ENCODE measurements at places on chromosomes 2 and 18. TPM values are rescaled to one million over a fixed set of nuclear protein-coding genes. Genes with fewer than 3 reads are reported as not detected.

The CIB4 gene
- not detected for polyA plus RNA-seq

The ALLC gene
- polyA plus RNA-seq = not detected

The ABCB11 gene
- not detected for polyA plus RNA-seq

The NDC80 gene
- 15.8 TPM for polyA plus RNA-seq

The PDCL3 gene
- 34.4 TPM for polyA plus RNA-seq

DNA sequence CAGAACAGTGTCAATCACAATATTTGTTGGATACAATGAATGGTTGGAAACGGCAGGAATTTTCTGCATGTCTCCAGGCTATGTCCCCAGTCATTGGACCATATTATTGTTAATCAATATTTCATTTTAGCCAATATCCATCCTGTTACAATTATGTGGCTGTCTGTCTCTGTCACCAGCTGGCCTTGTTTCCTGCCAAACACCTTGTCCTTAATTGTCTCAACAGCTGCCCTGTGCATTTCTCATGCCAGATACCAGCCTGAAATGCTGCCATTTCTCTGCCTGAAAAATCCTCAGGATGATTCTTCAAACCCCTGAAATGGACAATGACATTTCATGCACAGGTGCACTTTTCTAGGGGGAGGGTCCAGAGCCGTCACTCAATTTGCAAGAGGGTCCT is 170.6 kb downstream of the ALPK2 start:
- no peak for DNase-seq

GRCh38 chr18:23662309-23663263 is at the start of gene ANKRD29:
ANKRD29 (minus strand) TSS chr18:23662911; CDS start chr18:23662730, 181 bp downstream.
- DNase-seq = peak; percentile 19

DNA sequence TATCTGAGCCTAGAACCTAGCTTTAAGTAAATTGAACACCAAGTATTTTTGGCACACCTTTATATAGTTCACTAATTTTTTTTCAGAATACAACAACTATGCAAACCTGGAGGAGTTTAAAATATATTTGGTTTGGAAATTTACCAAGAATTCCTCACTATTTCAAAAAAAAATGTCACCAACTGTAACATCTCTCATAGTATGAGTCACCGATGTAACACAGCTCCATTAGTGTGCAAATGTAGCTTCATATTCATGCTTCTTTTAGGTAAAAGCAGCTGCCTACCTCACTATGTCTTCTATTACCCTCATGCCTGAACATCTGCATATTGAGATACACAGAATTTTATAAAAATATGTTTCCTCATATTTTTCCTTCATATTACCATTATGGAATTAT is 80.5 kb downstream of the NRXN1 start:
- DNase-seq = no peak

DNA sequence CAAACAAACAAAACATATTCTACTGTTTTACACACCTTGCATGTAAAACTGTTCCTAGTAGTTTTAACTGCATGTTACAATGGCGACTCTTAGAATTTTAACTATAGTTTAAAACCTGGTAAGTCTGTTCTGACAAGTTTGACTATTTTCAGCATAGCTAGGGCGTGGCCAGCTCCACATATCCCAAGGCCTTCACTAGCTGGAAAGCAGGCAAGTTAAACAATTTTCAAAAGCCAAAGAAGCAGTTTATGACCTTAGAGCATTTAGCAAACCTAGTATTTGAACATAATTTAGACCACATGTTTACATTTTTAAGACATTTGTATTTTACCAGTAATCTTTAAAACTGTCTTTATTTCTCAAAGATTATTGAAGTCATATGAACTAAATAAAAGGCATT is 402.8 kb upstream of the SYT4 start:
- DNase-seq = peak; percentile 16

GRCh38 chr2:56170988-56171387 is 12.8 kb upstream of the CCDC85A start:
- DNase-seq = no peak

DNA sequence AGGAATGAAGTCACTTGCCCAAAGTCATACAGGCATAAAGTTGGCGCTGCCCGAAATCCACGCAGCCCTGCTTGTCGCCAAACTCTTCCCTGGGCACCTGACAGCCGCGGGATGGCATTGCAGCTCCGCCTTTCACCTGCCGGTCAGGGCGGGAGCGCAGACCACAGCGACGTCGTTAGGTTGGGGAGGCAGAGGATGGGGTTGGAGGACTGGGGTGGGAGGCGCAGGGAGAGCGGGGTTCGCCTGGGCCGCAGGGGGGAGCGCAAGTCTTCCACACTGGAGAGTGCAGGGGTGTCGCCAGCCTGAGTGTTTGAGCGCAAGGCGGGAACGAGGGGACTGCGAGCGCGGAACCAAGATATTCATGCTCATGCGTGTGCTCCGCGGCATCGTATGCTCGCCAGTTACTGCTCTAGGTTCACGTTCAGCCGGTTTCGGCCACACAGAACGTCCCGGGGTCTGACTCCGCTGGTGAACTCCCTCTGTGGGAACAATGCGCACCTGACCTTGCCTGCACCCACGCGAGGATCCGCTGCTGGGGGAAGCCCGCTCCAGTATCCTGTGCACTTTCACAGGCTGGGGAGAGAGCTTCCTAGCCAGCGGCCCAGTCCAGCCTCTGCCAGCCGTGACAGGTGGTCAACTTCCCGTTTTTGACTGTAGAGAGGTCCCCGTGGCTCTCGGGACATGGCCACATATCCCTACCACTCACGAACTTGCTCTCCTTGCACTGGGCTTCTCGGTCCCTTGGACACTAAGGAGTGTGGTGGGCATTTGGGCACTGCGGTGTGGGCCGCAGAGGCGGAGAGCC is 767 bp upstream of the NPPC start:
- DNase-seq = peak; percentile 38

GRCh38 chr2:152861349-152861942 is 143.0 kb downstream of the ARL6IP6 start:
- DNase-seq = peak; percentile 5

DNA sequence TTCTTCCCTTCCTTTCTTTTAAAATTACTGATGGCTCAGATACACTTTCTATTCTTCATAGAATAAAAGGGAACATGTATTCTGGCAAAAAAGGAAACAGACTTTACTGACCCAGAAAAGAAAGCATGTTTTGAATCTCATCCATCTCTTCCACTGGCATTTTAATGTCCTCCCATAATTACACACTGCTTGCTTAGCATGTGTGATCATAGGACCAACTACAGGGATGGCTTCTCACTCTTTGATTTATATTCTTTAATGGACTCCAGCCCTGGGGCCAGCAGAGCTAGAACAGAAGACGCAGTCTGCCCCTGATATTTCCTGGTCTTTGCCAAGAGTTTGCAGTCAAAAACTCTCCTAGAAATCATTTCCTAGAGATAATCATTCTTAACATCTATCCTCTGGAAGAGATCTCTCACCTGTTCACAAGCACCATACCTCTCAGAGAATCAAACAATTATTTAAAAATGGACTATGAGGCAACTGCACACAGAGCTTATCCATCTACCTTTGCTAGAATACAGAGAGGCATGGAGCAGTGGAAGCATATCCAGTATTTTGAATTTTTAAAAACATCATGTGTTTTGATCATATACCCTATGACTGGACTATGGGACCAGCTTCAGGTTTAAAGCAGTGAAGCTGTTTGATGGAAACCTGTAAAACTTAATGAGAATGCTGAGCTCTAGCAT is 429.1 kb downstream of the NRXN1 start:
- no peak for DNase-seq

DNA sequence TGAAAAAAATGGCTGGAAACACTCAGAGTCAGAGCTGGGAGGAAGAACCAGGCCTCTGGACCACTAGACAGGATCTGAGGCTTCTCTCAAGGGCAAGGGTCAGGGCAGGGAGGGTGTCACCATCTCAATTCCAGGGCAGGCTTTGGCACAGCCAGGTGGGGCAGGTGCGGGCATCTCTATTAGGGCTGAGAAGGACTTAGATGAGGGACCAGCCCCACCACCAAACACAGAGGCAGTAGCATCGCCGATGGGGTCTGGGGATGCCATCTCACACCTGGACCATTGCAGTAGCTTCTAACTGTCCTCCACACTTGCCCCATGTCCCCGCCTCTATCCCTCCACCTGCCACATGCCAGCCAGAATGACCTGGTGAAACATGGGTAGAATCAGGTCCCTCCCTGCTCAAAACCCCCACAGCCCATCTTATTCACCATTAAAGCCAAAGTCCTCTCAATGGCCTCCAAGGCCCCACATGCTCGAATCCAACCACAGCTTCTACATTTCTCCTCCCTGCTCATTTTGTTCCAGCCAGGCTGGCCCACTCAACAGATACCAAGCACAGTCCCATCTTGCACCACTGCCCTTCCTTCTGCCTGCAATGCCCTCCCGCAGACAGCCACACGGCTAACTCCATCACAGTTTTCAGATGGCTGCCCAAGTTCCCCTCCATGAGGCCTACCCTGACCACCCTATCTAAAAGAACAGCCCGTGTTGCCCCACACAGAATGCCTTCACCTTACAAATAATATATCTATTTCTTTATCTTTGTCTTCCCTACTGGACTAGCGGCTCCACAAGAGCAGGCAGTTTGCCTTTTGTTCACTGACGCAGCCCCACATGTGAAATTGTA is 177.4 kb downstream of the SMAD2 start:
- no peak for DNase-seq

- no peak for DNase-seq
Measured at GRCh38 chr18:72846736-72847533, 20.9 kb downstream of the NETO1 start.

GRCh38 chr2:179017773-179018357 is 32.1 kb downstream of the CCDC141 start:
- no peak for DNase-seq

- DNase-seq = no peak
Measured at GRCh38 chr18:51054764-51055163, 24.8 kb downstream of the SMAD4 start.

GRCh38 chr2:195741191-195741590 is 84.2 kb downstream of the SLC39A10 start:
- no peak for DNase-seq

DNA sequence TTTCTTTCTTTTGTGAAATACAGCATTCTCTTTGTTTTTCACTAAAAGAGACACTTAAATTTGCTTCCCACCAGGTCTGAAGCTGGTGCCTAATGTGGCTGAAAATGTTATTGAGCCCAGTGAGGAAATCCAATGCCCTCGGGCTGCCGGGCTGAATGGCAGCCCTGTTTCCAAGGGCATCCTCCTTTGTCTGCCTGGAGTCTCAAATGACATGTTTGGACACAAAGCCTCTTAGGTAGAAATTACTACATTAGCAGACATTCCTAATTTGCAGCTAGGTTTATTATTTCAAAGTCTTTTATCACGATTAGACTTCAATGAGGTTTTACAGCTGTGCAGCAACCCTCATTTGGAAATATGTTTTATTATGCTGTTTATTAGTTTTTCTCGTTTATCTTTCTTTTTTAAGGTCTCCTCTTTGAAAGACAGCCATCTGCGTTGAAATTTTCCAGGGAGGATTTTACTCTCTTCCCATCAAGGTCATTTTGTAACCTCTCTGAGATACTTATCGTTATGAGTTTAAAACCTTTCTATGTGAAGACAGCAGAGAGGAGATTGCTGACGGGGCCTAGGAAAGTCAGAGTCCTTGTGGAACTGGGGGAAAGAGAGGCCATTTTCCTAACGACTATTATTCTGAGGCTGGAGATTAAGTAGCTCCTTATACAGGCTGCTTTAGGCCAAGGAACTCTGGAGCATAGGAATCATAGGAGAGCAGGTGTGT is 59.0 kb upstream of the ZNF532 start:
- no peak for DNase-seq

DNA sequence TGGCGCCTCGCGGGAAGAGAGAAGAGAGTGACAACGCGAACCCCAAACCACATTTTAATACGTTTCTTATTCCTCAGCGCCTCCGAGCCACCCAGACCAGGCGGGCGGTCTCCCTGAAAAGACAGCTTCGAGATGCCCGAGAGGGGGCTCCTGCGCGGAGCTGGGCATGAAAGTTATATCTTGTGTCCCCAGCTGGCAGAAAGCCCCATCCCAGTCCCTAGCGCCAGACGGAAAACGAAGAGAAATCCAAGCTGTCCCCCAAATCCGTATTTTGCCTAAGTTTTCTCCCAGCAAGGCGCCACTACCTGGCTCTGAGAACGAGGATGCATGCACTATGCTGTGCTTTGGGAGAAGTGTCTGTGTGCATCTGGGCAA is 797 bp downstream of the NXPH2 start:
- no peak for DNase-seq

DNA sequence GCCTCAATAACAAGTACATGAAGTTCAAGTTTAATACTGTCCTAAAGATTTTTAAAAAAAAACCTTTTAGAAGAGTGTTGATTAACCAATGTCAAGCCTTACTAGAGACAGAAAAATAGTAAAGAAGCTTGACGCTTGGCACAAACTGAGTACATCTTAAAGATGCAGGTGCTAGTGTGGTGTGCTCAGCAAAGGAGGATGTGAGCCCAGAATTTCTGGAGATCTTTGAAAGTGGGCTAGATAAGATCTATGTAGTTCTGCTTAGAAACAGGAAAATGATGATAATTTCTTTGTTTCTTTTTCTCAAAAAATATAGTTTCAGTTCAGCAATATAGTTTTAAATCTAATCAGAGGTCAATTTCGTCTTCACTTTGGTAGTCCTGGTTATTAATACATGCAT is 118.3 kb upstream of the KLHL14 start:
- no peak for DNase-seq

- DNase-seq = no peak
Measured at GRCh38 chr2:216043949-216044348, 30.6 kb upstream of the MREG start.

- DNase-seq = peak; percentile 27
Measured at GRCh38 chr2:97728091-97728731, 14.8 kb downstream of the ZAP70 start.

DNA sequence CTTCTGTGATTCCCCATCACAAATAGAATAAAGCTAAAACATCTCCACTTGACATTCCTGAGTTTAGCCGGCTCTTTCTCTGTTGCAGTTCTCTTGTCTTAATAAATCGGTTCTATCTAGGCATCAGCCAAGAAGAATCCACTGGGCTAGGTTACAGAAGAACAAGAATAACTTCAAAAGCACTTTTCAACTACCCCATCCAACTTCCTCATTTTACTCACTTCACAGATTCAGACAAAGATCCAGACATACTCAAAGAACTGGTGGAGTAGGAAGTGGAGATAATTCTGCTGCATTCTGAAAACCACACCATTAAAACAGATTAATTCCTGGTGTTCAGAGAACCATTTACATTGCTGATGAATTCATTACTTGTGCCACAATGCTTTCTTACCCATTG is 9.6 kb upstream of the ALPK2 start:
- DNase-seq = no peak

DNA sequence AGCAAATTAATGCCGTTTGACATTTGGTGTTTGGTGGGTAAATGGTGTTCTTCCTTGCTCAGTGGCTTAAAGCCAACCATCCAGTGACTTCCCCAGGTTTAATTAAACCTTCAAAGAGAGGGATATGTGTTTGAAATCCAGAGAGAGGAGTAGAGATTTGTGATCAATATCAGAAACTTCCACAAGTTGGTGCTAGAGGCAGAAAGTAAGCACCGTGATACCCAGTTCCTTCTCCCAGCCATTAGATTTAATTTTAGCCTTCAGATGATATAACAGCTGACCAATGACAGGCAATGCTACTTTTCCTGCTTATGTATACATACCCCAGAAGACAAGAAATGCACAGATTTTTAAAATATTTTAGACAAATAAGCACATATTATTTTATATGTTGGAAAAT is 398.5 kb downstream of the CDH2 start:
- DNase-seq = no peak

- no peak for DNase-seq
Measured at GRCh38 chr2:71664161-71664560, 210.8 kb downstream of the DYSF start.

All from muscle of arm (tissue), 14 donors.